ENCODE measurements at places on chromosomes 4 and X.
A peak's percentile ranks its signal among the peaks of the same experiment; 100 is the strongest.

GRCh38 chr4:188783175-188783574 lies 643.9 kb downstream of the TRIML1 start:
- no peak for DNase-seq

DNA sequence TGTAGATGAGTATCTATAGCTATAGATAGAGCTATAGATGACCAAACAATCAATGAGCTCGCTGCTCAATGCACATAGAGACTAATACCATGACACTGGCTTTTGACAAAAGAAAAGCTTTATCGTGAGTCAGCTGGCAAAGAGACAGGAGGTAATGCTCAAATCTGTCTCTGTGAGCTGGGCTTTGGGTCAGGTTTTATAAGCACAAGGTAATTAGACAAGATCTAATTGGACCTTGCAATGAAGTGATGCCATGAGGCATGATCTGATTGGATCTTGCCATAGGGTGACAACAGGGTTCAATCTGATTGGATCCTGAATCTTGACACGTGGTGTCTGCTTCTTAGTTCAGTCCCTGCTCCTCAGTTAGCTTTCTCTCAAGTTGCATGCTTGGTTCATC lies 180.7 kb upstream of the MXRA5 start:
- no peak for DNase-seq

DNA sequence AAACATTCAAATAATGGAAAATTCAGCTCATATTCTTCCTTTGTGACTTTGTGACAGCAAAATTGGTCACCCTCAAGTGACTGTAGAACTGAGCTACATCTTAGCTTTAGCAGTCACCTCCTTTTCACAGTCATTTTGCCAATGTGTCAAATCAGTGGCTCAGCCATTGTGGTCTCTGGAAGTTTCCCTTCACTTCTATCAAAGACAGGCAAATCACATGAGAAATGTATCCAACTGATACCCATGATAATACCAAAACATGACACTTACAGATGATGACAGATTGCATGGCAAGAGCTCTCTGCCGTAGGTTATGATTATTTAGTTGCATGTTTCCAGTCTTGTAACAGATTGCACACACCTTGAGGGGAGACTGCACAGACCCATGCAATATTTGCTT lies 549.8 kb upstream of the MAGEB2 start:
- DNase-seq = no peak

GRCh38 chrX:113580486-113580885 lies 739.9 kb upstream of the AMOT start:
- DNase-seq = no peak

DNA sequence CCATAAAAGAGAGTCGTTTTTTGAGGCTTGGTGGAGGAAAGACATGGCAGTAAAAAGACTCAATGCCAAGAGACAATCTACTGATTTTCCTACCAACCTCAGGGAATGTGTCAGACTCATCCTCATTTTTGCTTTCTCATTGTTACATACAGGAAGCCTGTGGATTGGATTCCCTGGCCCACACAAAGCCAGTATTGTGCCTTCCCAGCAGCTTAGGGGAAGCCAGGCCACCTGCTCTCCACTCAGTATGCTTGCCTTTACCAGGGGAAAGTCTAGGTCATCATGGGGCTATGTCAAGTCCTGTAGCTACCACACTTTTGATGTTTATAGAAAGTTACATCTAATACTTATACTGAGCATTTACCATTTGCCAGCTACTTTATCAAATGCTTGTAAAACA lies 11.0 kb downstream of the BMX start:
- DNase-seq = no peak

DNA sequence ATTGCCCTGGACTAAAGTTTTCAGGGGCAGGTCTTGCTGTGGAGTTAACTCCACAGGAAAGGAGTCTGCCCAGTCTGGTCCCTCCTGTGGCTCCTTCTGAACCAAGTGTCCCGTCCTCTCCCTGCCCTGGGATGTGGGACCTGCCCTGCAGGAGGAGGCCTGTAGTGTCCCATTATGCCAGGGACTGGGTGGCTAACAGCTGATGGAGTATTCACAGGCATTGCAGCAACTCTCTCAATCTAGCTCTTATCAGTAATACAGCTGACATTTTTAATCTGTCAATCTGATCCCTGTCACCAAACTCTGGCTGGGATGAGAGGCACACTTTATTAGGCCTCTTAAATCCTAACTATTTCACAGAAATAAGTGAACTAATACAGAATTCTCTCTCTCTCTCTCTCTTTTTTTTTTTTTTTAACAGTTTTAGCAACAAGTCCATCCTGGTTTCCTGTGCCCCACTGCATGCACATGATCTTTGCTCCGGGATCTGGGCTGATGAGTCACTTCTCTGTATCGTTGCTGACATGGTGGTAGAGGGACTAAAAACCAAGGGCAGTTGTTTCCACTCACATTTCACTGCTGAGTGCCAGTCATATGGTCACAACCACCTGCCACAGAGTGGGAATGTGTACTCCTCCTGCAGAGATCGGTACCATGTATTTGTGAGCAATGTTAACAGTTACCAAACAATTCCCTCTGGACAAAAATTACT lies 39.1 kb downstream of the HAND2 start:
- DNase-seq = no peak

- DNase-seq = peak; percentile 55
These were observed 9.5 kb downstream of the AMBN start for GRCh38 chr4:70601422-70602039.

DNA sequence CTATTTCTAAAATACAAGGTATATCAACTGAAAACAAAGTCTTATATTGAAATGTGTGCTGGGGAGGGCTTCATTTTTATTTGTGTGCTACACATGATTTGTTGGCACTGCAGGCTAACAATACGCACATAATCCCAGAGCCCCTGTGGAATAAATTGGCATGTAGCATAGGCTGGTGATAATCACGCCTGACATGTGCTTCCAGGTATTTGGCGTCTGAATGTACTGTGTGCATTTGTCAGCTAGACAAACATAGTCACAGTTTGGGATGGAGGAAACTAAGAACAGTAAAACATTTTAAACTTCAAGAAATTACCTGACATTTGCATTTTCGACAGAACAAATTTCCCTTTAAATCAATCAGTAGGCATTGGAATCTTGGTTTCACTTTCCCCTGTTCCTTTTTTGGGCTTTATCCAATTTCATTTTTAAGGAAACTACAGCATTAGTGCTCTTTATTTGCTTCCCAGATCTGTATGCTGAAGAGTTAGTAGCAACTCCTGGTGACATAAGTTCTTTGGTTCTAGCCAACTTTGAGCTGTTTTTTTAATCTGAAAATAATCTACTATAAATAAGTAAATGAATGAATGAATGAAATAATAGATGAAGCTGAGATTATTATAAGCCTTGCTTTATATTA lies 472.3 kb downstream of the PDHA2 start:
- no peak for DNase-seq

DNA sequence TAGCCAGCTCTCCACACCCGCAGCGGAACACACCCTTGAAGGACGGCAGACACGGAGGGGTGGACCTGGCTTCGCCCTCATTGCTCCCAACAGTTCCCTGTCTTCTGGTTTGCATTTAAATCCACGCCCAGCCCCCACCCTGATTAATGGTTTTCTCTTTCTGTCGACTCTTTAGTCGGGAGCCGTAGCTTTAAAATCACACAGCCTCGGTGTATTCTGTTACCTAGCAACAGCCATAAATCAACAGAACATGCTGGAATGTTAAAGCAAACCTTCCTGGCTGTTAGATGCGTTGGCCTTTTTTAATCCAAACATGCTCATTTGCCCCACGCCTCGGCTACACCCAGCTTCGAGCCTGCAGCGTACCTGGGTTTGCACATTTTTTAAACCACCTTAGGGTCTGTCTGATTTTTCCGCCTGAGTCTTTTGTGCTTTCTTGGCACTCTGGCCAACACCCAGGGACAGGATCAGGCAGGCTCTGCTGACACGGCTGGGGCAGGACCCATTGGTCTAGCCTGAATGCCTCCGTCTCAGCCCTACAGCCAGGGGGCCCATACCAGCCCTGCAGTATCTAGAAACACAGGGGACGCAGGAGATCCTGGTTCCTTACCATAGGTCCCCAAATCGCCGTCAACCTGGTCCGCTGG lies 21.4 kb upstream of the PPP2R2C start:
- peak; percentile 48 for DNase-seq
